ENCODE measurements at places on chromosomes 16 and 17.
A peak's percentile ranks its signal among the peaks of the same experiment; 100 is the strongest.

GRCh38 chr16:86663685-86664521 lies 85.6 kb downstream of the FOXL1 start:
- DNase-seq, result no peak

GRCh38 chr17:74734256-74734655 lies 2.8 kb upstream of the RAB37 start:
- no peak for DNase-seq

GRCh38 chr16:55475919-55476318 lies 3.1 kb upstream of the MMP2 start:
- DNase-seq, result no peak

GRCh38 chr17:50507871-50508572 lies at the start of gene MYCBPAP:
MYCBPAP (plus strand) TSS chr17:50508439; CDS start chr17:50508675, 236 bp downstream.
- peak; percentile 81 for DNase-seq

DNA sequence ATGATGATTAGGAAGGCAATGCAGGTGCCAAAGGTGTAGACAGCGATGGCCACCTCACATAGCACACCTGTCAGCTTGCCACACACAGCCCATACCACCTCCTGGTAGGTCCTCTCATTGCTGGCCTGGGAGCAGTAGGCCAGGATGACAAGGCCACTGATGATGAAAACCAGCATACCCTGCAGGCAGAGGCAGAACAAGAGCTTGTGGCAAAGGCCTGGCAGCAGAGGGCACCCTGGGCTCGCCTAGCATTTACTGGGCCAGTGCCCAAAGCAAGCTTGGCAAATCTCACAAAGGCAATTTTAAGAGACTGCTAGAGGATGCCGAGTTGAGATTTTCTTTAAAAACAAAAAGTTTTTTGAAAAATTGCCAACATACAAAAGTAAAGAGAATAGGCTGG lies 5.9 kb downstream of the SLC38A7 start:
- DNase-seq, result no peak

Measured in effector CD8-positive, alpha-beta T cell (primary cell).